ENCODE measurements at places on chromosomes 3 and 15. TPM values are rescaled to one million over a fixed set of nuclear protein-coding genes. Genes with fewer than 3 reads are reported as not detected.
A peak's percentile ranks its signal among the peaks of the same experiment; 100 is the strongest.

DNA sequence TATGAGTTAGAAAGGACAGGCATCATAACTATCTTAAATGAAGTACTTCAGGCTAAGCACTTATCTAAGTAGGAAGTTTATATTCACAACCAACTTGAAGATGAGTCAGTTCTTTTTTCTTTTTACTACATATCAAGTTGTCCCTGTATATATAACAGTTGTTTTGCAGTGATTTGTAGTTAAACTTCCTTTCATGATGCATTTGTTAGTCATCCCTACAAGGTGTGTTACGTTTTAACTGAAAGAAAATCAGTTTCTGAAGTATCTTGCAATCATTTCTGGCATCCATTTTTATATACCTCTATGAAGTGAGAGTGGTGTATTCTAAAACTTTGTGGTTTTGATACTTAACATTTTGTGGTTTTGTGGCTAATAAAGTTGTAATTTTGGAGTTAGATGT lies 46.1 kb downstream of the ZFAND6 start:
- H3K27me3 ChIP-seq = no peaks in the 10 kb centered on the region
- H3K36me3 ChIP-seq = no peaks in the 10 kb centered on the region
- no peak for DNase-seq
- H3K27ac ChIP-seq = no peak overlapping the region
- peaks cover 42% of the 10 kb centered on the region for H3K4me1 ChIP-seq

- H3K27me3 ChIP-seq = no peaks in the 10 kb centered on the region
- no peak overlapping the region for H3K4me3 ChIP-seq
- no peaks in the 10 kb centered on the region for H3K36me3 ChIP-seq
Observed at GRCh38 chr3:109863701-109864100, 526.4 kb upstream of the DPPA4 start.

DNA sequence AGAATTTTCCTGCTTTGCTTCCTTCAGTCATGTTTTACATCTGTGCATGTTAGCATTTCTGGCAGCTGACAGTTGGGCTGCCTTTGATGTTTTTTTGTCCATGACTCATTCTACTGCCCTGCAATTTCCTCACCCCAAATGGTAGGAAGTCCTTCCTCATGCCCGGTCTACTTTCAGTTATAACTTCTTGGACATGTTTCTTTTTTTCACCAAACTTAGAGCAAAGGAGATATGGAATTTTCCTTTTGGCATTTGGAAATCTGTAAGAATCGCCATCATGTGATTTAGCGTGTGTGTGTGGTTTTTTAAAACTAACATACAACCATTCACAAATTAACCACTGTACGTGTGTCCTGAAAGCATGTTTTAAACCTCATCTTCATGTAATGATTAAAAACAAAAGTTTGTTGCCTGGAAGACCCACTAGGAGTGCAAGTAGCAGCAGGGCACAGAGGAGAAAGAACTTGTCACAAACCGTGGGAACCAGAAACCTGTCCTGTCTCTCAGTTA lies 430.7 kb upstream of the CFAP20DC start:
- peak; percentile 39 for DNase-seq
- peaks cover 36% of the 10 kb centered on the region for H3K4me1 ChIP-seq
- no peaks in the 10 kb centered on the region for H3K36me3 ChIP-seq
- H3K27me3 ChIP-seq = no peaks in the 10 kb centered on the region
- H3K4me3 ChIP-seq = peak overlapping the region; percentile 73

GRCh38 chr15:50633653-50634052 lies 52.9 kb downstream of the TRPM7 start:
- no peak for DNase-seq
- peaks cover 7% of the 10 kb centered on the region for H3K4me1 ChIP-seq
- peaks cover 4% of the 10 kb centered on the region for H3K36me3 ChIP-seq
- H3K27ac ChIP-seq = peak overlapping the region; percentile 88

The TRPM1 gene
- total RNA-seq = not detected

GRCh38 chr3:42758126-42758525 lies 14.9 kb downstream of the CCDC13 start:
- no peaks in the 10 kb centered on the region for H3K4me1 ChIP-seq
- no peak for DNase-seq
- H3K27me3 ChIP-seq = peaks cover 9% of the 10 kb centered on the region
- no peak overlapping the region for H3K27ac ChIP-seq

DNA sequence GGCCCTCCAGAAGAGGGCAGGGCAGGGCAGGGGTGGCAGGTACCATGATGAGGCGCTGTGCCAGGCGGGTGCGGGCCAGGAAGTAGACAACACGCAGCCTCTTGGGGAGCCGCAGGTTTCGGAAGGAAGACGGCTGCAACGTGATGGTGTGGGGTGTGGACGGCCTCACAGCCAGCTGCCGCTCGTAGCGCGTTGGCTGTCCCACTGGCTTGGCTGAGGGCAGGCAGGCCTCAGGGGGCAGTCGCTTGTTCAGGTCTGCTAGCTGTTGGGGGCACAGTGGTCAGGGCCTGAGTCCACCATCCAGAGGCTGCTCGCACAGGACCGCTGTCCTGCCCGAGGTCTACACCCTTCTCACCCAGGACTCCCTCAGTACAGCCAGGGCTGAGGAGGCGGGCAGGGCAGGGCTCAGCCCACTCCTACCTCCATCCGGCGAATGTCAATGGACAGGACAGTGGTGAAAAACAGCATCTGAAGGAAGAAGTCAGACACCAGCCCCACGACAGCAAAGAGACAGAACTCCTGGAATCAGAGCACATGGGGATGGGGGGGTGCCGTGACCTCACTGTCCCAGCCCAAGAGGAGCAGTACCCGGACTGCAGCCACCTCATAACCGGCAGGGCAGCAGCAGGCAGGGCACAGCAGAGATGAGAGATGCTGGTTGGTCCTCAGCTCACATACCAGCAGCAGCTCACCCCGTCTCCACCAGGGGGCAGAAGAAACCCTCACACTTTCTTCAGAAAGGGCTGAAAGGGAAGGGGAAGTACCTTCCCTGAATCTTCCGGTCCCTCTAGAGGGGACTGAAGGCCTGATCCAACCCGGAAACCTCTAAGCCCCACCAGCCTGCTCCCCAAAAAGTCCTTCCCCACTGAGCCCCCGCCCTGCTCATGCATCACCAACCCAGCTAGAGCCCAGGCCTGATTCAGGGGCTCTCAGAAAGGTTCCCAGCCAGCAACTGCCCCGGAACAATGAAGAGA lies 40.0 kb downstream of the PTPN23 start:
- peaks cover 6% of the 10 kb centered on the region for H3K36me3 ChIP-seq
- H3K4me1 ChIP-seq = peaks cover 13% of the 10 kb centered on the region
- peak; percentile 94 for DNase-seq
- peak overlapping the region; percentile 71 for H3K4me3 ChIP-seq

DNA sequence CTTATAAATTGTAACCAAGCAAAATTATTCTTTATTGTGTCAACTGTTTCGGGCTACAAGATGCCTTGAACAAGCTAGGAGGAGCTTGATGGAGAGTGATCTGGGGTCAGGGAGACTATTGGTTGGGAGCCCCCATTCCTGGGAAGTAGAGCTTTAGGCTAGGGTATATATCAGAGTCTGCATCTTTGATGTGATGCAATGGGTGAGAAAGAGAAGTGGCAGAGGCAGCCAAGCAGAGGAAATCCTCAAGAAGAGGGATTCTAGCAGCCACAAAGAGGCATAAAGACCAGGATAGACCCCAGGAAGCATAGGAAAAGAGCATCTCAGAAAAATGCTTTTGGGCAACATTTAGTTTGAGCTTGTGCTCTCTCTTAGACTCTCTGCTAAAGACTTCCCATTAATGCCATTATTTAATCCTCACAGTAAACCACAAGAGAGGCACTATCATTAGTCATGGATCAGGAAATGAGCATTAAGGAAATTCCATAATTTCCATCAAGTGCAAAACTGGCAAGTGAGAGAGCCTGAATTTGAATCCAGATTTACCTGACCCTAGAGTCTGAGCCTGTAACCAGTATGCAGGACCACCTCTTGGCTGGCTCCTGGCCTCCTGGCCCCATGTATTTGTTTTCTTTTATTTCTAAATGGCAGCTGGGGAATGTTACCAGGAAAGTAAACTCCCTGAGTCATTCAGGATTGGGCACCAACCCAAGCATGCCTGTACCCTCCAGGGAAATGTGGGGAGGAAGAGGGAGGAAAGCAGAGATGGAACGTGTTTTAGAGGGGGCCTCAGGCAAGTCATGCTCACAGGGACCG lies 118.7 kb downstream of the RPL22L1 start:
- DNase-seq = no peak
- no peak overlapping the region for H3K27ac ChIP-seq
- no peaks in the 10 kb centered on the region for H3K36me3 ChIP-seq
- H3K4me1 ChIP-seq = no peaks in the 10 kb centered on the region
- peaks cover 65% of the 10 kb centered on the region for H3K27me3 ChIP-seq

The OR4M2 gene
- not detected for total RNA-seq

DNA sequence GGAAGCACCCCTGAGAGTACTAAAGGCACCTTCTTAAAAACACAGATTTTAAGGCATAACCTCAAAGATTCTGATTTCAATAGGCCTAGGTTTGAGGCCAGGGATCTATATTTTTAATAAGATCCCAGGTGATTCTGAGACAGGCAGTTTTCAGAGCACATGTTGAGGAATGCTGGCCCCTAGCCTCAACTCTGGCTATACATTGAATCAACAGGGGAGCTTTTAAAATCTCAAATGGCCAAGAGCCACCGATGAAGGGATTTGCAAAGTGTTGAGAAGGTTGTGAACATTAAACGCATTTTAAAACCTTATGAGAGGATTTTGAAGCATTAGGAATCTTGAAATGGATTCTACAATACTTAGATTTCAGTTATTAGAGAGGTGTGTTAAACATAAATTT lies 268.8 kb upstream of the ARHGEF26 start:
- no peak overlapping the region for H3K4me3 ChIP-seq
- peaks cover 7% of the 10 kb centered on the region for H3K27me3 ChIP-seq
- DNase-seq = no peak
- H3K4me1 ChIP-seq = no peaks in the 10 kb centered on the region

DNA sequence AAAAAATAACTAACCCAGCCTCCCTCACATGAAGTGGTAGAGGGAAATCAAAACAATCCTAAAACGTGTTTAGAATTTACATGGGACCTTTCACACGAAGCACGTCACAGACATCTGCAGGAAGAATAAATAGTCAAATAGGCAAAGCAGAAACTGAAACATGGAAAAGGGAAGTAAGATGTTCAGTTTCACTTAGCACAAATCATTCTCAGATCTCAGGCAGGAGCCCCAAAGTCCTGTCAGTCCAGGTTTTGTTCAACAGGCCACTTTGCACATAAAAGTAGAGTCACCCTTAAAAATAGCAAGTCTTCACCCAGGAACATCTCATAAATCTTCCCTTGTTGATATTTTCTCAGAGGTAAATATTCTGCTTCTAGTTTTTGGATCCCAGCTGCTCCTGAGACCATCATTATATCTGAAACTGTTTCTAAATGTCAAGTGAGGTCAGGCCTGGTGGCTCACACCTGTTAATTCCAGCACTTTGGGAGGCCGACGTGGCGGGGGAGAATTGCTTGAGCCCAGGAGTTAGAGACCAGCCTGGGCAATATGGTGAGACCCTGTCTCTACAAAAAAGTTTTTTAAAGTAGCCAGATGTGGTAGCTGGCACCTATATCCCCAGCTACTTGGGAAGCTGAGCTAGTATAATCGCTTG lies 1.9 kb downstream of the RUBCN start:
- no peak overlapping the region for H3K27ac ChIP-seq
- H3K4me3 ChIP-seq = peak overlapping the region; percentile 52
- peaks cover 48% of the 10 kb centered on the region for H3K4me1 ChIP-seq

DNA sequence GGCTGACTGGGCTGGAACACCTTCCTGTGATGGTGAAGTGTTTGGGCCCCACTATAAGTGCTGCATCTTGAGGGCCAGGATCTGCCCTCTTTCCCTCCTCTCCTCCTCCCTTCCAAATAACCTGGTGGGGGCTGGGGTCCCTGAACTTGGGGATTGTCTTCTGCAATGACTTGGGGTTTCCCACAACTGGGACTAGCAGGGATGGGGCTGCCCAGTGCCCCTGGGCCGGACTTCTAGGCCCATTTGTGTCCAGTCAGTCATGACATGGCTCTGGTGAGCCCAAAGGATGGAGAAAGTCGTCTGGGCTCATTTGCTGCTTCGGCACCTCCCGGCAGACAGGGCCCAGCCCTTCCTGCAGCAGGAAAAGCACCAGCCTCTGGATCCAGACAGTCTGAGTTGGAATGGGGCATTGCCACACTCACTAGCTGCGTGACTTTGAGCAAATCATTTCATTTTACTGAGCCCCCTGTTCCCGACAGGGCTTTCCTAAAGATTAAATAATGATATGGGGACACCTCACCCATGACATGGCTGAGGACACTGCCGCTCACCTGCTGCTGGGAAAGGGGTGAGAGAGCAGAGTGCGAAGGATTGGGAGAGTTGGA lies 113.2 kb downstream of the DNAJB8 start:
- no peak for DNase-seq
- no peaks in the 10 kb centered on the region for H3K27me3 ChIP-seq
- H3K4me1 ChIP-seq = no peaks in the 10 kb centered on the region
- no peak overlapping the region for H3K27ac ChIP-seq
- peaks cover 2% of the 10 kb centered on the region for H3K36me3 ChIP-seq

DNA sequence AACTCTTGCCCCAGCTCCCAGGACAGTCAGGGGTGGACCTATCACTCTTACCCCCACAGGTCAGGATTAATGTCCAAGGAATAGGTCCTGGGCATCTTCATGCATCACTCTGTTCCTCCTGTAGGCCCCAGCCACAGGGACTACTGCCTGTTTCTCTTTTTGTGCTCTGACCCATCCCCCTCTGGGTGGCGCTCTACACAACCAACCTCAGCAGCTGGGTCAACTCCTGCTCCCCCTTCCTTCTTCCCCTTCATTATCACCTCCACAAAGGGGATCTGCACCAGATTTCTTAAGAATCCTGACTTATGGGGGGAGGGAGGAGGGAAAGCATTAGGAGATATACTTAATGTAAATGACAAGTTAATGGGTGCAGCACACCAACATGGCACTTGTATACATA lies 12.2 kb upstream of the TRANK1 start:
- peaks cover 11% of the 10 kb centered on the region for H3K4me1 ChIP-seq
- H3K36me3 ChIP-seq = no peaks in the 10 kb centered on the region
- no peak overlapping the region for H3K27ac ChIP-seq
- H3K4me3 ChIP-seq = no peak overlapping the region
- no peak for DNase-seq
- no peaks in the 10 kb centered on the region for H3K27me3 ChIP-seq

The GDPGP1 gene
- 7.0 TPM for total RNA-seq

DNA sequence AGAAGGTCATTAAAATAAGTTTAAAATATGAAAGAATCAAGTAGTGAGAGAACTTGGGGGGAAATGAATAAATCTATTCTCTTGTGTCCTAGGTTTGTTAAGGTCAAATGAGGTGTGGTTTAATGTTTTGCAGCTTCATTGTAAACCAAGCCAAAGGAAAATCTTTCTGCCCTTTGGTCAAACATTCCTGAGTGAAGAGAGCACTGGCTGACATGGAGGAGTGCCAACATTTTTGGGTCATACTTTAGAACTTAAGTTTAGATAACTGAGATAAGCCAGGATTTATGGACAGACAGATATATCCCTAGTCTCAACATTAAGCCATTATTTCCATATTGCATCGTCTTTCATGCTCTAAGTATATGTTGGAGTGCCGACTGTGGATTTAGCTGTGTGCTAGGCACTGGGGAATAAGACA lies 66.4 kb downstream of the PTPRG start:
- no peak overlapping the region for H3K4me3 ChIP-seq
- no peak overlapping the region for H3K27ac ChIP-seq
- DNase-seq = no peak
- H3K4me1 ChIP-seq = no peaks in the 10 kb centered on the region

- H3K4me1 ChIP-seq = peaks cover 11% of the 10 kb centered on the region
- H3K4me3 ChIP-seq = no peak overlapping the region
- no peak overlapping the region for H3K27ac ChIP-seq
- DNase-seq = no peak
- no peaks in the 10 kb centered on the region for H3K36me3 ChIP-seq
Observed at GRCh38 chr15:52186651-52187486, 4.3 kb downstream of the GNB5 start.

All from activated T-cell treated with anti-CD3 and anti-CD28 coated beads, Interleukin-2, amount 50 U/mL, for 72 hours (primary cell).